ENCODE measurements at places on chromosomes 1 and 21. TPM values are rescaled to one million over a fixed set of nuclear protein-coding genes. Genes with fewer than 3 reads are reported as not detected.

The SNIP1 gene
- 6.8 TPM for total RNA-seq

The LCE3E gene
- total RNA-seq, result not detected

The CYP4B1 gene
- total RNA-seq, result not detected

The MSH4 gene
- 0.75 TPM for total RNA-seq

The AGO4 gene
- 4.3 TPM for total RNA-seq

The PPIH gene
- 59.8 TPM for total RNA-seq

The KCNC4 gene
- total RNA-seq, result 4.2 TPM

The CEP85 gene
- total RNA-seq, result 20.8 TPM

The AMIGO1 gene
- 0.92 TPM for total RNA-seq

The NPHS2 gene
- total RNA-seq, result not detected
